Right ventricle myocardium superior (tissue), 1 donor: ENCODE measurements at places on chromosomes 3 and 15. TPM values are rescaled to one million over a fixed set of nuclear protein-coding genes. Genes with fewer than 3 reads are reported as not detected.

- DNase-seq, result peak; percentile 48
These were observed 48.6 kb upstream of the FLNB start for GRCh38 chr3:57959423-57960173.

DNA sequence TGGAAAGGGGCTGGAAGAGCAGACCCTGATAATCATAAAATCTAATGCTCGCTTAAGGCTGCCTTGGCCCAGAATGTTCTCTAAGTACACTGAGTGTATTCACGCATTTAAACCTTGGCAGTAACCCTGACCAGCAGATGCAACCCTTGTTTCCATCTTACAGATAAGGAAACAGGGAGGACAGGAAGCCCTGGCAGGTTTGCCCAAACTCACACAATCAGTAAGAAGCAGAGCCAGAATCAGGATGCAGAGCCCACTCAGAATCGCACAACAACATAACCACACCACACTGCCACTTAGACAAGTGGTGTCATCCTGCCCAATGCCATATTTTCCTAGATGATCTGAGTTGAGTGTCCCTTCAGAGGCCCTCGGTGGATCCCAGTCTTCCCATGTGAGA lies 214.5 kb upstream of the HES1 start:
- no peak for DNase-seq

GRCh38 chr15:76286271-76286879 lies 24.9 kb downstream of the ETFA start:
- DNase-seq, result no peak

DNA sequence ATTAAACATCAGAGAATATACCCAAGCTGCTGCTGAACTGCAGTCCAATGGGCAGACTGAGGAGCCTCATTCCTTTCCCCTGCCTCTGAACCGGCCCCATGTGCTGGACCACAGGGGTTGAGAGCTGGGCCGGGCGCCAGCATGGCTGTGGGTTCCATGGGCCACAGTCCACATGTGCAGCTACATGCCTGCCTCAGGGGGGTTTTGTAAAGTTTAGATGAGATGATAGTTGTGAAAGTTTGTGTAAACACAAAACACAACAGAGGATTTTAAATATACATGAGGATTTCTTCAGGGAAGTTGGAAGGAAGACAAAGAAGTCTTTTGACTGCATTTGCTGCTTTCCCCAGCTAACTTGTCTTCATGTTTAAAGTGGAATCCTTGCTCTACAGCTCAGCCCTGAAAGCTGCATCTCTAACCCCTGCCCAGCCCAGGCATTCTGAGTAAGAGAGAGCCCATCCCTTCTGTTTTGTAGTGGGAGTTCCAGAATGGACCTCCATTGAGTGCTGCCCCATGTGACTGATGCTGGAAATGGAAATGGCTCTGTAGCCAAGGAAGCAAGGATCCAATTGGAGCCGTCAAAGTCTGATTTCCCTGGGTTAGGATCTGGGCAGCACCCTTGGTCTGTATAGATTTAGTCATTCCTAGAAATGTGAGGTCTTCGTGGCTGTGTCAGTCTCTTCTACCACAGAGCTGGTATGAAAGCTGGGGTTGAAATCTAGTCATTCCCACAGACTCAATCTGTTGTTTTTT lies 17.5 kb downstream of the SLC12A8 start:
- no peak for DNase-seq

GRCh38 chr3:57791245-57791644 lies 35.1 kb downstream of the SLMAP start:
- no peak for DNase-seq

- DNase-seq, result no peak
These were observed 4.3 kb downstream of the HRG start for GRCh38 chr3:186670155-186670554.

- DNase-seq, result no peak
These were observed 5.6 kb upstream of the BAHD1 start for GRCh38 chr15:40435023-40435709.

DNA sequence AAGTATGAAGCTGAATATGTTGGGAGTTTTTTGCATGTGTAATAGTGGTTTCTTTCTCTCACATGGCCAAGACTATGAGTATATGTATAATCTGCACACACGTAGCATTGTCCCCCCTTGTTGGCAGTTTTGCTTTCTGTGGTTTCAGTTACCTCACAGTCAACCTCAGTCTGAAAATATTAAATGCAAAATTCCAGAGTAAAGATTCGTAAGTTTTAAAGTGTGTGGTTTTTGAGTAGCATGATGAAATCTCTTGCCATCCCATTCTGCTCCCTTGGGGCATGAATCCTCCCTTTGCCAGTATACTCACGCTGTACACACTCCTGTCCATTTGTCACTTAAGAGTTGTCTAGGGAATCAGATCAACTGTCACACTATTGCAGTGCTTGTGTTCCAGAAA lies 742.0 kb upstream of the CCDC54 start:
- DNase-seq, result no peak

- no peak for DNase-seq
These were observed 207.0 kb downstream of the NTRK3 start for GRCh38 chr15:88049506-88049905.

GRCh38 chr3:42078677-42079076 lies 12.5 kb upstream of the TRAK1 start:
- no peak for DNase-seq

DNA sequence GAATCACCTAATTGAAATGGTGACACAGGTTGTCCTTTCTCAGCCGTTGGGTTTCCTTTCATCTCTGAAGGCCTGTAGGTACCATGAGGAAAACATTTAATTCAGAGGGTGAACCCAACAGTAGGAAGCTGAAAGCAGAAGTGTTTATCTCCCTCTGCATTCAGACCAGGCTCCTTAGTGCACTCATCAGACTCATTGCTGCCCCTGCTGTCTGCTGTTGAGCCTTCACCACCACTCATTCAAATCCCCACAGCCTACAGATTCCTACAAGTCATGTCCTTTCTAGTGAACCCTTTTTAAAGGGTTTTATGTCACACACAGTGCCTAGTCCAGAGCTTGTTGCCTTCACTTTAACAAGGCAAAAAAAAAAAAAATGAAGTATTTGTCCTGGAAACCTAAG lies 13.4 kb downstream of the WDR48 start:
- no peak for DNase-seq

GRCh38 chr3:32366638-32367397 lies 24.8 kb upstream of the CMTM7 start:
- no peak for DNase-seq

- DNase-seq, result no peak
These were observed 202.9 kb downstream of the VPS13C start for GRCh38 chr15:61857169-61857829.

ADGRG7 gene
- not detected for total RNA-seq

PRR23B gene
- not detected for total RNA-seq

SERINC4 gene
- total RNA-seq, result 0.19 TPM

CD200 gene
- 0.91 TPM for total RNA-seq

SEMA4B gene
- 24.6 TPM for total RNA-seq

CGNL1 gene
- 11.2 TPM for total RNA-seq

RLBP1 gene
- not detected for total RNA-seq

RTP4 gene
- total RNA-seq, result 0.70 TPM
